ENCODE measurements at places on chromosomes 3 and 15. TPM values are rescaled to one million over a fixed set of nuclear protein-coding genes. Genes with fewer than 3 reads are reported as not detected.

Gene PIGZ
- total RNA-seq, result 29.1 TPM

Gene SAMD7
- total RNA-seq, result not detected

Gene CYP8B1
- not detected for total RNA-seq

Gene RTP3
- total RNA-seq, result not detected

Gene AADACL2
- total RNA-seq, result not detected

Gene TTLL3
- total RNA-seq, result 37.0 TPM

Gene CDCP1
- total RNA-seq, result 57.6 TPM

Gene PP2D1
- not detected for total RNA-seq

Gene TM4SF18
- total RNA-seq, result 2.2 TPM

Gene DGKG
- total RNA-seq, result 0.80 TPM

Gene PLXND1
- total RNA-seq, result 48.1 TPM

Gene CACNA2D2
- total RNA-seq, result 4.9 TPM

Gene CSPG5
- 1.7 TPM for total RNA-seq

Gene BRPF1
- 15.6 TPM for total RNA-seq

Gene FOXL2NB
- not detected for total RNA-seq

Gene NR2E3
- total RNA-seq, result 0.34 TPM

Gene PPP2R3A
- total RNA-seq, result 33.8 TPM

Gene INTS14
- 37.5 TPM for total RNA-seq

Gene EHD4
- 26.4 TPM for total RNA-seq

Gene ZNF80
- total RNA-seq, result not detected

Gene GOLGA8T
- not detected for total RNA-seq

Gene MELTF
- 17.3 TPM for total RNA-seq

Gene MCF2L2
- 2.7 TPM for total RNA-seq

Gene NBEAL2
- total RNA-seq, result 53.7 TPM

Gene ACKR4
- total RNA-seq, result 3.3 TPM

Gene NR2F2
- total RNA-seq, result 36.8 TPM

Gene SELENOT
- total RNA-seq, result 84.6 TPM

Gene DALRD3
- total RNA-seq, result 16.7 TPM

Gene SERPINI2
- total RNA-seq, result not detected

Gene RYK
- total RNA-seq, result 43.7 TPM

Gene RARRES1
- 42.7 TPM for total RNA-seq

Gene CPNE4
- total RNA-seq, result 0.96 TPM

Gene CCDC50
- 89.8 TPM for total RNA-seq

Gene RPUSD2
- total RNA-seq, result 10.9 TPM

Gene SLC12A1
- total RNA-seq, result not detected

Gene DUOXA1
- 1.6 TPM for total RNA-seq

Gene KCNMB3
- total RNA-seq, result 2.4 TPM

Gene CLDN18
- not detected for total RNA-seq

Gene EPM2AIP1
- total RNA-seq, result 13.6 TPM

Gene NEK10
- 6.5 TPM for total RNA-seq

Gene IGF1R
- total RNA-seq, result 65.2 TPM

Gene NPAP1
- not detected for total RNA-seq

Gene ARNT2
- 2.8 TPM for total RNA-seq

Gene KBTBD13
- not detected for total RNA-seq

Gene ANKUB1
- not detected for total RNA-seq

Gene ABHD2
- 156 TPM for total RNA-seq

All from mucosa of descending colon (tissue), 3 donors.